Aorta (tissue), 5 donors: ENCODE measurements at places on chromosomes 7 and 10. TPM values are rescaled to one million over a fixed set of nuclear protein-coding genes. Genes with fewer than 3 reads are reported as not detected.

GRCh38 chr10:70555371-70555770 lies 47.2 kb downstream of the PRF1 start:
- DNase-seq: peak; percentile 68

The HABP2 gene
- not detected for total RNA-seq

DNA sequence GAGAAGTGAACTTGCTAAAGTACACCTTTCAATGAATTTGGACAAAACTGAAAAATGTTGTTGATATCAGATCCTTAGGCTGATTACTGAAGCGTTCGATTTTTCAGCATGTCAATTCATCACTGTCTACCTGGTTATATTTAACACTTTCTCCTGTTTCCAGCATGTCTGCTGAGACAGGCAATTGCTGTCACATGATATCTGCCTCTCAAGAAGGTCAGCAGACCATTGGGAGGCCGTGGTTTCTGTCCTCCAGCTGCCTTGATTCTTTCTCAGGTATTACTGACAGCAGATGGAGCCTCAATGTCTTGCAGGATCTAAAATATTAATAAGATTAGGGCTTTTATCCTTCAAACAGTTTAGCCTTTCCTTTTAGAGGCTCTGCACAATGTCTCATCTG lies 127.5 kb downstream of the SNX10 start:
- DNase-seq: no peak

GRCh38 chr10:86630079-86630478 lies 24.3 kb upstream of the OPN4 start:
- DNase-seq: no peak

The ADO gene
- 13.2 TPM for total RNA-seq

GRCh38 chr10:25017154-25017590 lies 760 bp downstream of the THNSL1 start:
- DNase-seq: no peak

The SAMD9L gene
- total RNA-seq: 10.8 TPM

DNA sequence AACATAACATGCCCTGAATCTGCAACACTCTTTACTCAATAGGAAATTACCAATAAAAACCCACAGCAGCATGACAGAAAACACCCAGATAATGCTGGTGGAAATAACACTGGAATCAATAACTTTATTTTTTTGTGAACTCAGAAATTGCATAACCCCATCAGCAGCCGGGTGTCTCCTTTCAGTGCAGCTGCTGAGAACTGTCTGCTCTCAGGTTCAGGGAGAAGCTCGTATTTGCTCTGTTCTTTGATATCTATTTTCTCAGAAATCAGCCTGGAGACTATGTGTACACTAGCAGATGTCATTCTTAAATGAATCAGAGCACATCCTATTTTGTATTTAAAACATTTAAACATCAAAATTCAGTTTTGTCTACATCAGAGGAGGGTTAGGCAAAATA lies 506.0 kb downstream of the POM121L12 start:
- no peak for DNase-seq

The BEND7 gene
- 28.0 TPM for total RNA-seq

DNA sequence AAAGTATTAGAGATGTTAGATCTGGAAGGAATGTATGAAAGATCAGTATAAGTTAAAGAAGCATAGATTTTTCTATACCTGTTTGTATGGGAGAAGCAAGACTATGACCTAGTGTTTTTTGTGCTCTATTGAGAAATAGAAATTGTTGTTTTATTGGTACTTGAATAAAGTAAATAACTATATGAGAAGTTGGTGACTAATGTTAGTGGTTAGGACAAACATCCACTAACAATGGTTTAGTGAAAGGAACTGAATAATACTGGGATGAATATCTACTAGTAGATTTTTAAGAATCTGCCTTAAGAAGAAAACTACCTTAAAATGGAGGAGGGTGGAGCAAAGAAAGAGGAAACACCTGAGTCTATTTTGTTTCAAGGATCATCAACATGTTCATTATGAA lies 521.1 kb upstream of the POT1 start:
- DNase-seq: no peak

DNA sequence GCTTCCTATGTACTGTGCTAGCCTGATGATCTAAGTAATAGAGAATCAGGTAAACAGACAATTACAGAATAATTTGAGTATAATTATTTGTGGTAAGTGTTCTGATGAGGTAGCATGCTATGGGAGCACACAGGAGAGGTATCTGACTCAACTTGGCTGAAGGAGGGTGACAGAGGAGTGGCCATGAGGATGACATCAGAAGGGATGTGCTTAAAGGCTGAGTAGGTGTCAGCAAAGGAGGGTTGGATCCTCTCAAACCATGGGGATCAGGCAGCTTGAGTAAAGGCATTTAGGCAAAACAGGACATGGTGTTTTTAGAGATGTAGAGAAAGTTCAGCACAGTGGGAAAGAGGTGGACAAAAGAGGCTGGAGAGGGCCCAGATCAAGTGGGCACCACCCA lies 29.0 kb downstream of the KLHDC10 start:
- DNase-seq: no peak

The METTL27 gene
- 1.3 TPM for total RNA-seq

- no peak for DNase-seq
Observed at GRCh38 chr10:14772399-14772798, 2.3 kb downstream of the FAM107B start.

- DNase-seq: no peak
Observed at GRCh38 chr10:63410633-63411032, 55.1 kb downstream of the JMJD1C start.

GRCh38 chr7:99876491-99876890 lies 342 bp downstream of the OR2AE1 start:
- no peak for DNase-seq

DNA sequence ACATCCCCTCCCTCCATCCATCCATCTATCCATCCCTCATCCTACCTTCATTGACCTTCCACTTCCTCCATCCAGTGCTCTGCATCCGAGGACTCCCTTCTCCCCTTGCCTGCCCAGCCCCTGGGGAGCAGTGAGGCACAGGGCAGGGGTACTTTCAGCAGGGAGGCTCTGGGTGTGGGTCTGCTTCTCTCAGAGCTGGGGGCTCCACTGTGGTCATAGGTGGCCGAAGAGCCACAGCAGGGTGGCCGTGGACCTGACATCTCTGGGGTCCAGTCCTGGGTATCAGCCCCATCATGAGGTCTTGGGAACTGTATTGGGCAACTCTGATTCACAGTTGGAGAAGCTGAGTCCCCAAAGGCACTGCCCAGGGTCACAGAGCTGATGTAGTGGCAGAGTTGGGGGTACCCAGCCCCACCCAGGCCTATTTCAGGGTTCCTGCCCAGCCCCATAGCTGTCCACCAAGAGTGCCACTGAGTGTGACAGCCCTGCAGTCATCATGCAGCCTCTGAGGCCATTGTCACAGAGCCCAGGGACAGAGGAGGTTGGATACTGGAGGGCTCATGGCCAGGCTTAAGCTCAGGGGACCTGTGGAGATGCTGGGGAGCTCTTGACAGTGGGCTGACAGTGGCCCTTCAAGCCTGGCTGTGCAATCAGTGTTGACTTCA lies 35.3 kb upstream of the DPYSL4 start:
- peak; percentile 25 for DNase-seq

DNA sequence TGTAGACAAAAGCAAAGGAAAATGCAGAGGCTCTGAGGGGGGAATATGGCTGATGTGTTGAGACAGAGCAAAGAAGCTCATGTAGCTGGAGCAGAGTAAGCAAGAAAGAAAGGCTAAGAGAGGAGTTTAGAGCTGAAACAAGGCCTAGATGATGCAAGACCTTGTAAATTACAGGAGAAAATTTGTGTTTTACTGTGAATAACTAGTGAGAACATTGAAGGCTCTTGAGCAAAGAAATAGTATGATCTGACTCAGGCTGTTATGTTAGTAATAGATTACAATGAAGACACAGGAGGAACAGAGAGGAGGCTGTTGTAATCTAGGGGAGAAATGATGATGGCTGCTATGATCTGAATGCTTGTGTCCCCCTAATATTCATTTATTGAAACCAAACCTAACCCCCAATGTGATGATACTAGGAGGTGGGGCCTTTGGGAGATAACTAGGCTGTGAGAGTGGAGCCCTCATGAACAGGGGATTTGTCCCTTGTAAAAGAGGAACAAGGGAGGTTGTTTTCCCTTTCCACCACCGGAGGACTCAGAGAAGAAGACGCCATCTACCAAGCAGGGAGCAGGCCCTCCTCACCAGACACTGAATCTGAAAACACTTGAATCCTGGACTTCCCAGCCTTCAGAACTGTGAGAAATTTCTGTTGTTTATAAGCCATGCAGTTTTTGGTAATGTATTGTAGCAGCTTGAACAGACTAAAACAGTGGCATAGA lies 394.9 kb downstream of the HTR7 start:
- no peak for DNase-seq

- no peak for DNase-seq
Observed at GRCh38 chr7:132533916-132534315, 42.4 kb downstream of the PLXNA4 start.

DNA sequence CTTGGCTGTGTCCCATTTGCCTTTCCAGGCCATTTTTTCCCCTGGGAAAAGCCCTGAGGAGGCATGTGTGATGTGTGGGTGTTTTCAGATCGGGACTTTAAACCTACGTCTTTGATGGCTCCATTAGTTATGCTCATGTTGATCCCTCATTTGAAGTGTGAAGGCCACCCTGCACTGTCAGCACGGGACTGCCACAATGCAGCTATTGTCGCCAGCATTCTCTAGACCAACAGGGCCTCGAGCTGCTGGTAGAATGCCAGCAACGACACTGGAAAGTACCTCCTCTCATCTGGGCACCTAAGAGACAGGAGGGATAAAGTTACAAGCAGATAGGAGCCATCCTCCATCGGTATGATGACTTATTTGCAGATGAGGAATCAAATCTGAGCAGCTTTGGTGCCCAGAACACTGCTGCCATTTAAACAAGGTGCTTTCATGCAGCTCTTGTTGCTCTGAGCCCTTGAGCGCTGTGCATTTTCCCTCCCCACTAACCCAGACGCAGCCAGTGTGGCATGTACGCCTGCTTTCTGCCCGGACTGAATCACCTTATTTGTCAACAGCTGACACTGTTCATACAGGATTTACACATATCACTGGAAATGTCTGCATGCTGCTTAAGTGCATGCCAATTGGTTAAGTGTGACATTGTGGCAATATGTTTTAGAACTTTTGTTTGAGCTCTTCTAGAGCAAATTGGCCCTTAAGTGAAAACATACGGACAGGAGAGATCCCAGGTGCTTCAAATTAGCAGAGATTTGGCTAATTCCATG lies 175.0 kb upstream of the PITRM1 start:
- DNase-seq: no peak

The FOXI2 gene
- 0.48 TPM for total RNA-seq

GRCh38 chr7:150307129-150307528 lies 16.0 kb upstream of the LRRC61 start:
- DNase-seq: no peak

DNA sequence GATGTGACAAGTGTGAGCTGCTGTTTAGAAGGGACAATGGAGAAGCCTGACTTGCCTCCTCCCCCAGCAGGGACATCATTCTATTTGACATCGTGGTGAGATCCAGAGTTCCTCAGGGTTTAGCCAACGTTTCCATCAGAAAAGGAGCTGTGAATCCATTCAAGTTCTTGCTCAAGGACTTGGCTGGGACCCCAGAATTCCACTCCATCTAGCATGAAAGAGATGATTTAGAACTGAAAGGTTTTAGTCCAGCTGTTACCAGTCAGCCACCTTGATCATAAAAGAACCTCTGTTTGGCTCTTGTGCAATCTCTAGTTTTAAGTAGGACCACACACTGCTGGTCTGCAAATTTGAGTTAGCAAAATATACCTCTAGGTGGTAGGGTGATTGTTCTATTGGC lies 337.6 kb downstream of the FRMD4A start:
- DNase-seq: no peak

GRCh38 chr10:34380856-34381255 lies 434.2 kb downstream of the PARD3 start:
- no peak for DNase-seq

DNA sequence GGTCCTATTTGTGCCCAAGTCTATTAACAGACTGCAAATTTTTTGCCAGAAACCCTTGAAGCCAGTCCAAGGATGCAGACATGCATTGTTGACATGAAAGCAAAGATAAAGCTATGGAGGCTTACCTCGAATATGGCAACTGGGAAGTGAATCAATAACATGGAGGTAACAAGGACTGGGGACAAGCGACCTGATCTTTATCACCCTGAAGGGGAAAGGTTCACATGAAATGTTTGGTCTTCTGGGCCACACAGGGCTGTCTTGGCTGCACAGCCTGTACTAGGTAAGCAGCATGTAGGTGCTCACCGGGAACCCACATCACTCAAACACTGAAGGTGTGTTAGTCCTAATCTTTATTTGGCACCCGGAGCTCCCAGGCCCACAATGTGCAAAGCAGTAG lies 17.9 kb downstream of the ERCC6 start:
- DNase-seq: no peak

DNA sequence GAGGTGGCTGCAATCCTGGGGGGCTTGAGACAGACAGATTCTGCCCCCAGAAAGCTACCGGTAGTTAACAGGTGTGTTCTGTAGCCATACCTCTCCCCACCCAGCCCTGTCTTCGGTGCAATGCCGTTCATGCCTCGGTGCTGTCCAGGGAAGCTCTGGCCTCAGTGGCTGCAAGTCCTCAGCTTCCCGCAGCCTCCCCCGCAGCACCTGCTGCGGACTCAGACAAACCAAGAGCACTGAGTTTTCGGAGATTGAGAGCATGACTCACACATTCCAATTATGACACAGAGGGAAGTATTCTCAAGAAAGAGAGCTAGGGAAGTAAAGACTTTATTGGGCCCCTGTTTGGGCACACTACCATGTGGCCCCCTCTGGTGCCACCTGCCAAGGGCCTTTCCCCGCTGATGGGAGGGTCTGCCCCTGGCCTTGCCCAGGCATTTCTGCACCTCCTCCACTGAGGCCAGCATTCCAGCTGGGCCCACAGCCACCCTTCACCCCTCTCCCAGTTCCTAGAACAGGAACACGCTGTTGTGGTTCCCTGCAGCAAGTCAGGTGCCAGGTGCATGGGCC lies 30.2 kb upstream of the EZH2 start:
- no peak for DNase-seq

DNA sequence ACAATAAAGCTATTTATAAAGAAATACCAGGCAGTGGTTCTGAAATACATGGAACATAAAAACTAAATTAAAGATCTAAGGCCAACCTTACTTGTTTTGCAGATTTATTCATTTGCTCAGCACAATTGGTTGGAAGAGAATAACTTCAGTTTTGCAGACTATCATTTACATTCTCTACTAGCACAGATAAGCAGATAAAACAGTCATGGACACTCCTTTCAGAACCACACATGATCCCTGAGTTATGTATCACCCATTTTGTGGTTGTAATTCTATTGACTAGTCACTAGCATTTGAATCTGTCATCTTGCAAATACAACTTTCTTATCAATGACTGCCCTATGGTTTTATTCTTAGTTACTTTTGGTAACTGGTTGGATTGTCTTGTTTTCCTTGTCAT lies 45.1 kb downstream of the PRKAR2B start:
- DNase-seq: no peak

- no peak for DNase-seq
Observed at GRCh38 chr7:69966766-69967591, 368.7 kb downstream of the AUTS2 start.

DNA sequence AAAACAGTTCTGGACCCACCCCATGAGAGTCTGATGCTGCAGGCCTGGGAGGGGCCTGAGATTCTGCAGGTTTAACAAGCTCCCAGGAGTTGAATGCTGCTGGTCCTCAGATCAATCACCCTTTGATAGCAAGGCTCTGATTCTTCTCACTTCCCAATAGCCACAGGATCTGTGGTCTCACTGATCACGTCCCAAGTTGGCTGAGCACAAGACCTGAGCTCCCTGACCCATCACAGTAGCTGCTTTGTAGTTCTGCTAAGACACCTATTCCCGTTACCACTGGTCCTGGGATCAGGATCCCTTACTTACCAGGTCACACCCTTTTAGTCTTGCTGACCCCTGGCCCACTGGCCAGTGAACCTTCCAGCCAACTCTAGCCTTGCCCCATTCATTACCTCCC lies 372.8 kb downstream of the PHTF2 start:
- DNase-seq: no peak

- DNase-seq: no peak
Observed at GRCh38 chr7:90488220-90488619, 18.8 kb downstream of the PTTG1IP2 start.
